ENCODE measurements at places on chromosomes 16 and 17. TPM values are rescaled to one million over a fixed set of nuclear protein-coding genes. Genes with fewer than 3 reads are reported as not detected.

DNA sequence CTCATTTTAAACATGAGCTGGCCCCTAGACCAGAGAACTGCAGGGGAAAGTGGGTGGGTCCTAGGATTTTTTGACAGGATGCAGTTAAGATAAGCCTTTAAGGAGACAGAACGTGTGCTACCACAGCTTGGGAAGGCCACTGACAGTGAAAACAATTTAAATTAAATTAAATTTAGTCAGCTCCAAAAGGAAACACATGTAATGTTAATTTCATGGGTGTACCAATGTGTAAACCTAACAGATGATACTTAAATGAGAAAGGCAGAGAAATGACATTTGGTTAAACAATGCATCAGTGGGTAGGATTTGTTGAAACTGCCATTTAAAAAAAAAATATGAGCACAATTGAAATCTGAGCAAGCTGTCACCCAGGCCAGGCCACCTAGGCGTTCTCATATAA, 250.8 kb downstream of the XYLT1 start:
- no peak overlapping the region for H3K4me3 ChIP-seq
- no peaks in the 10 kb centered on the region for H3K27me3 ChIP-seq
- DNase-seq, result no peak
- peaks cover 23% of the 10 kb centered on the region for H3K36me3 ChIP-seq
- H3K27ac ChIP-seq, result no peak overlapping the region

DNA sequence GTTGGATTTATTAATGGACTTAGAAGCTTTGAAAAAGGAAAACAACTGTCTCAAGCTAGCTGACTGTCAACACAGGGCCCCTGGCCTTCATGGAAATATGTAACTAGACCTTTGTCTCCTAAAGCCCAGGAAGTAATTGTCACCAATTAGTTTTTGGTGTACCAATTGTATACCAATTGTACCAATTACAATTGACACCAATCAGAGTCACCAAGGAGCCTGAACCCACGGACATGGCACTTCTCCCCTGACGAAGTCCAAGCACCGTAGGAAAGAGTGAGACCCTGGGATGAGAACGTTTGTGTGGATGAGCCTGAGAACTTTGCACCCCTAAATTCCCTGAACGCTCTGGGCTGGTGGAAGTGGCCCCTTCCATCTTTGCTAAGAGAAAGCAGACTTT, 129.0 kb downstream of the ENGASE start:
- DNase-seq, result no peak
- H3K4me1 ChIP-seq, result no peaks in the 10 kb centered on the region
- H3K4me3 ChIP-seq, result no peak overlapping the region
- H3K36me3 ChIP-seq, result no peaks in the 10 kb centered on the region
- no peaks in the 10 kb centered on the region for H3K27me3 ChIP-seq
- no peak overlapping the region for H3K27ac ChIP-seq

DNA sequence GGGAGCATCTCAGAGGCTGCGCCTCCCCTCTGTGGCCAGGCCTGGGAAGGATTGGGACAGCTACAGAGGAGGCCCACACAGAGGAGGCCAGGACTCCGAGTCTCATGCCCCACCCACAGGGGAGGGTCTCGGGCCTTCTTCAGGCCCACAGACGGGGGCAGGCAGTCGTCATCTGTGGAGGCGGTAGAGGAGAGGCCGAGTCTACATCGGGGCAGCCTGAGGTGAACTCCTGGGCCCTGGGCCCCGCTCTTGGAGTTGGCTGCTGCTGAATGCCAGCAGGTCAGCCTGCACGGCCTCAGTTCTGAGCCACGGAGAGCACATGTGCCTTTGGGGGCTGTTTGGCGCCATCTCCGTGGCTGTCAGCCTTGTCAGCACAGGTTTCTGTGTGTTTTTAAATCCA, 8.1 kb upstream of the NUDT16L1 start:
- no peak overlapping the region for H3K4me3 ChIP-seq
- H3K4me1 ChIP-seq, result no peaks in the 10 kb centered on the region
- DNase-seq, result no peak
- peaks cover 31% of the 10 kb centered on the region for H3K36me3 ChIP-seq
- H3K27me3 ChIP-seq, result no peaks in the 10 kb centered on the region
- no peak overlapping the region for H3K27ac ChIP-seq

- no peaks in the 10 kb centered on the region for H3K36me3 ChIP-seq
- no peak for DNase-seq
- no peaks in the 10 kb centered on the region for H3K27me3 ChIP-seq
- H3K4me3 ChIP-seq, result no peak overlapping the region
Measured at GRCh38 chr16:1430214-1430758, 592 bp upstream of the PERCC1 start.

SPIRE2 gene
- 1.9 TPM for total RNA-seq

Measured in activated T-helper 2 cell treated with anti-CD3 and anti-CD28 coated beads, Interferon-gamma antibody, Interleukin-2, Interleukin-4, amounts not matched to agents 10 μg/mL and 5 μg/mL and 100 μg/mL, durations not matched to agents 14 hours and 24 hours and 36 hours (primary cell).